ENCODE measurements at places on chromosomes 2 and 18. TPM values are rescaled to one million over a fixed set of nuclear protein-coding genes. Genes with fewer than 3 reads are reported as not detected.
A peak's percentile ranks its signal among the peaks of the same experiment; 100 is the strongest.

DNA sequence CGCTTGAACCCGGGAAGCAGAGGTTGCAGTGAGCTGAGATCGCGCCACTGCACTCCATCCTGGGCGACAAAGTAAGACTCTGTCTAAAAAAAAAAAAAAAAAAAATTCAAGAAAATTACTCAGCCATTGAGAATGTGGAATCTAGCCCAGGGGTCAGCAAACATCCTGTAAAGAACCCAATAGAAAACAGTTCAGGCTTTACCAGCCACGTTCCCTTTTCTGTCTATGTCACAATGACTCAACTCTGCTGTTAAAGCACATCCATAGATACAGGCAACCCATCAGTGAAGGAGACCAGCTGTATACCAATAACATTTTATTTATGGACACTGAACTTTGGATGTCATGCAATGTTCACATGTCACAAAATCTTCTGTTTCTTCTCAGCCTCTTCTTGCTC is 435.6 kb upstream of the GYPC start:
- no peak for DNase-seq

GRCh38 chr2:118320196-118320595 is 231.9 kb downstream of the INSIG2 start:
- no peak for DNase-seq

DNA sequence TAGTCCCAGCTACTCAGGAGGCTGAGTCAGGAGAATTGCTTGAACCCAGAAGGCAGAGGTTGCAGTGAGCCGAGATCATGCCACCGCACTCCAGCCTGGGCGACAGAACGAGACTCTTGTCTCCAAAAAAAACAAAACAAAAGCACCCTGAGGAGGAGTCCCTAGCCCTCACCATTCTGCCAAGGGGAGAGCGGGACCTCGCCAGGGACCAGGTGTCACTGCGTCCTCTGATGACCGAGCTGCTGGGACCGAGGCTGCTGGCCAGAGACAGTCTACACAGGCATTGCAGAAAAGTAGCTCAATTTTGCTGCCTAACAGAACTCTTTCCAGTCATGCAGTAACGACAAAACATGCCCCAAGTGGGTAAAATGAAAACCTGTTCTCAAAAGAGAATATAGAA is 18.4 kb downstream of the NCK2 start:
- DNase-seq: no peak

DNA sequence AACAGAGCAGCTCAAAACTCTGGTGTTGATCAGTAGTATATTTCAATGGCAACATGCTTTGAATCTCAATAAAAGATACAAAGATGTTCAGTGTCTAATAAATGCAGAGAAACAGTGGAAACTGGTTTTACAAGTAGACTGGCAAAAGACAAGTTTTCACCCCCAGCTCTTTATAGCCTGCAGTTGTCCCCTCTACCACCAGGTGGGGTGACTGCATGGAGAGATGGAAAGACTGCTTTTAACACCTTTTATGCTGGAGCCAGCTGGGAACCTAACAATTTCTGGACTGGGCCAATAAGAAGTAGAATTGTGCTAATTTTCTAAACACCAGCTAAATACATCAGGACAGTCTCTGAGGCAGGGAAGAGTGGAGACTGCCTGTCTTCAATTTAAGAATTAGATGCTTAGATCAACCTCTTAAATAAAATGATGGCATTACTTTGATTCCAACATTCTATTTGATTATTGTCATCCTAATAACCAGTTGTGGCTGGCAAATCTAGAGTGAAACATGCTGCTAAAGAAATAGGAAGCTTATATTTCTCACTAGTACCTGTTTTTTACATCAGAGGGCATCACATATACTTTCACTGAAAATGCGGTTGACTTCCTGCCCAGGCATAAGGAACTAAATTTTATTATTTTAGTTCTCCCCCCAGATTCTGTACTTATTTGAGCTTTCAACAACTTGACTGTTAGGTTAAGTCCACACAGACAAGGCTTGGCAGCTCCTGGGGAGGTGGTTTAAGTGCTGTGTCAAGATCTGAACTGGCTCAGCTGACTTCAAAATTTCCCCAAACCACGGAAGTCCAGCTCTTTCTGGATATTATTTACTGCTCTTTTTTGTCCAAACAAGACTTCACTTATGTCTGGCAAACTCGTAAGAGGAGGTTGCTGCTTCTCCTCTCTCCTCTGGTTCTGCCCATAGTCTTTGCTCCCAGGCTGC is 140.5 kb downstream of the TPGS2 start:
- DNase-seq: peak; percentile 47

GRCh38 chr2:238985041-238985729 is 137.3 kb downstream of the TWIST2 start:
- DNase-seq: no peak

DNA sequence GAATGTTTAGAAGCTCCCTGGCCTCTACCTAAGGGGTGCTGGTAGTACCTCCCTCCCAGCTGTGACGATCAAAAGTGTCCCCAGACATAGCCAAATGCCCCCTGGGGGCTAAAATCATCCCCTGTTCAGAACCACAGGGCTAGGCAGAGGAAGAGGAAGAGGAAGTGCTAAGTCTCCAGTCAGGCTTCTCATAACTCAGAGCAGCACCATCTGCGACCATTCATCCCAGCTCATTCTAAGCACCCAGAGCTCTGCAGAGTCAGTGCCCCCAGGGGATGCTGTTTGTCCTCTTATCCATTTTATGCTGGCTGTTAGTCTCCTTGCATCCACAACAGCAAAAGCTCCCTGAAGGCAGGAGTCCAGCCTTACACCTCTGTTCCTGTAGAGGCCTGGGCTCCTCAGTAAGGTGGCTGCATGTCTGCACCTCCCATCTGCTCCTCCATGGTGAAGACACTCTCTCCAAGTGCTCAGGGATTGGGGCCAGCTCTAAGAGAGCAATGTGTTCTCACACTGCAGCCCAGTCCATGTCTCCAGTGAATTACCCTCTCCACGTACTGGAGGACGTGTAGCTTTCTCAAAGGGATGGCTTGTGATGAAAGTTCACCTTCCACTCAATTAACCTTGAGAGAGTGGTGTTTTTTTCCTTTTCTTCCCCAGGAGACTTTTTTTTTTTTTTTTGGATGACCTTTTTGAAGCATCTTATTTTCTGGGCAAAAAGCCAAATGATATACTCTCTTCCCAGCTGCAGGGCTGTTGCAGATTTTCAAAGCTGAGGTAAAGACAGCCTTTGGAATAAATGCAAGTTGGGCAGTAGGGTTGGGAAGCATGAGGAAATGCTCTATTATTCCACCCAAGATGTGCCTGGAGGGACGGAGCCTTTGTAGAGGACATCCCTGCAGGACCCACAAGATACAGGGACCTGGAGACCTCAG is 158.9 kb upstream of the SLC14A2 start:
- DNase-seq: peak; percentile 34

GRCh38 chr2:100407073-100407472 is 10.4 kb downstream of the CHST10 start:
- DNase-seq: no peak

- no peak for DNase-seq
Observed at GRCh38 chr2:105521176-105521575, 122.3 kb upstream of the FHL2 start.

GRCh38 chr18:13412017-13412416 is 193.5 kb downstream of the LDLRAD4 start:
- DNase-seq: no peak

- no peak for DNase-seq
Observed at GRCh38 chr2:164821338-164821737, 20.3 kb downstream of the COBLL1 start.

DNA sequence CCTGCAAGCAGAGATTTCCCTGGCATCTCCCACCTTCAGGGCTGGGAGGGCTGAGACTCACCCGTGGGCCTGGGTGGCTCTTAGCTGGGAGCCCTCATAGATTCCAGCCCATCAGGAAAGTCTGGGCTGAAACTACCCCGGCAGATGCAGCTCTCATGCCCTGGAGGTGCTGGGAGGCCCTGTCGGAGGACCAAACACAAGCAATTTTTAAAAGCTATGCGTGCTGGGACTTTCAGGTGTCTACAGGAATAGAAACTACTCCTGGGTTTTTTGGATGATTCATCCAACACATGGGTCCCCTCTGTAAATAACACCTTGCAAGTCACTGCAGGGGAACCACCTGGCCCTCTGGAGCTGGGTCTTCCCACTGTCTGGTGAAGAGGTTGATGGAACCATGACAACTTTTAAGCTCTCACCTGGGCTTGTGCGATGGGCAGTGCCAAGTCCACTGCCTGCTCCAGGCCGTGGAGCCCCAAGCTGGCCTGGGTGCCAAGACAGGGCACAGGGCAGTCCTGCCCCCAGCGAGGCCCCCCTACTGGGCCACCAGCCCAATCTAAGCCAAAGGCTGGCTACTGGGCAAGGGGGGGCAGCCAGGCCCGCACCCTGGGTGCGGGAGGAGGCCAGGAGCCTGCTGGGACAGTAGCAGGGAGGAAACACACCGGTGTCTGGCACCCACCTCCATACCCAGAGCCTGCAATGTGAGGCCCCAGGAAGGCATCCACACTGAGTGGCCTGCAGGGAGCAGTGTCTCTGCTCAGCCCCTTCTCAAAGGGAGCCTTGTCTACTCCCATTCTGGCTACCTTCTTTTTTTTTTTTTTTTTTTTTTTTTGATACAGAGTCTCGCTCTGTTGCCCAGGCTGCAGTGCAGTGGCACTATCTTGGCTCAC is 1.1 kb upstream of the GPR55 start:
- no peak for DNase-seq

DNA sequence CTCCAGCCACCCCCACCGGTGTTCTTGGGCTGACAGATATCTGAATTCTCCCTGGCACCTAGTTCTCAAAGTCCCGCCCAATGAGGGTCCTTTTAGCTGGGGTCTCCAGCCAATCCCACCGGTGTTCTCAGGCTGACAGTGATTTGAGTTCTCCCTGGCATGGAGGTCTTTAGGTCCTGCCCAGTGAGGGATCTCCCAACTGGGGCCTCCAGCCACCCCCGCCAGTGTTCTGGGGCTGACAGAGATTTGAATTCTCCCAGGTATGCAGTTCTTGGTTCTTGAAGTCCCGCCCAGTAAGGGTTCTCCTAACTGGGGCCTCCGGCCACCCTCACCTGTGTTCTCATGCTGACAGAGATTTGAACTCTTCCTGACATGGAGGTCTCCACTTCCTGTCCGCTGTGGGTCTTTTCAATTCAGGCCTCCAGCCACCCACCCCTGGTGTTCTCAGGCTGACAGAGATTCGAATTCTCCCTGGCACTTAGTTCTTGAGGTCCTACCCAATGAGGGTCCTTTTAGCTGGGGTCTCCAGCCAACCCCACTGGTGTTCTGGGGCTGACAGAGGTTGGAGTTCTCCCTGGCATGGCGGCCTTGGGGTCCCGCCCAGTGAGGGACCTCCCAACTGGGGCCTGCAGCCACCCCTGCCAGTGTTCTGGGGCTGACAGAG is 154.6 kb downstream of the ANKRD36 start:
- peak; percentile 25 for DNase-seq

The WNT10A gene
- total RNA-seq: not detected

The GRB14 gene
- 27.8 TPM for total RNA-seq

The CDH2 gene
- 321 TPM for total RNA-seq

The TMEM17 gene
- 1.4 TPM for total RNA-seq

The ELOA2 gene
- not detected for total RNA-seq

The FHOD3 gene
- total RNA-seq: 347 TPM

The ANO7 gene
- 1.1 TPM for total RNA-seq

The DPYSL5 gene
- not detected for total RNA-seq

The LIMS4 gene
- 2.8 TPM for total RNA-seq

The FAHD2B gene
- 34.2 TPM for total RNA-seq

The WDR54 gene
- total RNA-seq: 4.4 TPM

The KCNF1 gene
- total RNA-seq: 0.17 TPM

Data from left ventricle myocardium superior (tissue), 1 donor.